ENCODE measurements at places on chromosomes 6 and 20. TPM values are rescaled to one million over a fixed set of nuclear protein-coding genes. Genes with fewer than 3 reads are reported as not detected.

GPR6 gene
- total RNA-seq, result 0.15 TPM

DNA sequence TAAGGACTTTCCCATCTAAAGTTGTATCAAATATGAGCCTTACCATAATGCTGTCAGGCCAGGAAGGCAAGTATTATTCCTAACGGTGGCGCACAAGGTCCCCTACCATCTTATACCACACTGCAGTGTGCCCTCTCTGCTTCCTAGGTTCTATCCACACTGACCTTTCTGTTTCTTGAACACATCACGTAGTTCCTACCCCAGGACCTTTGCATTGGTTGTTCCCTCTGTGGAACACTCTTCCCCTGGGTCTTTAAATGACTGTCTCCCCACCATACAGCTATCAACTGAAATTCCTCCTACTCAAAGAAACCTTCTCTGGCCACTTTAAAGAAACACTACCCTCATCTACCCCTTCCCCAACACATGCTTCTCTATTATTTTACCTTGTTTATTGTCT lies 104.5 kb upstream of the SPACA1 start:
- DNase-seq, result no peak

SLPI gene
- 248 TPM for total RNA-seq

DNA sequence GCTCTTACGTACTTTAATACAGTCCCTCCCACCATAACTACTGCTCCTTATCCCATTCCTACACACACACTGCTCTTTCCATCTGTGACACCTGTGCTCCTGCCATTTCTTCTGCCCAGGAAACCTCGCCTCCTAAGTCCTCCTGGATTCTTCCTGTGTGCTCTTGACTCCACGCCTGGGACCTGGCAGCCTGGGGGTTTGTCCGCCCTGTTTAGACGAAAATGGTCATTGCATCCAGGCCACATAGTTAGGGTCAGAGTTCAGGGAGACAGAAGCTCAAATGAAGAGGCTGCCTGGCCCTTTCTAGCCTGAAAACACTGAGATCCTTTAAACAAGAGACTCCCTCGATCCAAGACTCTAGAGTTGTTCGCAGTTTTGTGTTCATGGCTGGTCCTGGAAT lies 17.4 kb upstream of the CTNNBL1 start:
- DNase-seq, result no peak

Data from breast epithelium (tissue), 4 donors.